Thyroid gland (tissue), 4 donors: ENCODE measurements at places on chromosomes 12 and 14. TPM values are rescaled to one million over a fixed set of nuclear protein-coding genes. Genes with fewer than 3 reads are reported as not detected.

Gene CISTR
- not detected for total RNA-seq

Gene LRP10
- 121 TPM for total RNA-seq

Gene LRRC23
- total RNA-seq: 8.7 TPM

Gene TMEM253
- 3.1 TPM for total RNA-seq

Gene SERPINA12
- total RNA-seq: not detected

- DNase-seq: no peak
- H3K4me1 ChIP-seq: no peaks in the 10 kb centered on the region
- H3K36me3 ChIP-seq: no peaks in the 10 kb centered on the region
- no peak overlapping the region for H3K27ac ChIP-seq
Measured at GRCh38 chr14:96263347-96264199, 7.6 kb downstream of the BDKRB1 start.

DNA sequence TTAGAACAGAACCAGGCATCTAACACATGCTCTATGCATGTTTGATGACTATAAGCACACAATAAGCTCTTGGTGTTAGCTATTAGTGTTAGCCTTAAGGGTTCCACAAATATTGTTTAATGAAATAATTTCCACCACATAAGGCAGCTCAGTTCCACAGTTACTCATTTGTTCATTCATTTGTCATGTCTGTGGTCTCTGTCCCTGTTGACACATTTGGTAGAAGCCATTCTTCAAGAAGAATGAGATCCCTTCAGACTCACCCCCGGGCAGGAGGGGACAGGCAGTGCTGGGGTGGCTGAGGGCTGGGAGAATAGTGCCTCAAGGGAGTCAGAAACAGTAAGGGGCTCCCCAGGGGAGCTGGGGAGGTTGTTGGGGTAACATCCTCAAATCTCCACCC is 3.7 kb upstream of the FAIM2 start:
- no peaks in the 10 kb centered on the region for H3K27me3 ChIP-seq
- no peaks in the 10 kb centered on the region for H3K36me3 ChIP-seq
- H3K4me1 ChIP-seq: peaks cover 21% of the 10 kb centered on the region
- no peak overlapping the region for H3K27ac ChIP-seq

DNA sequence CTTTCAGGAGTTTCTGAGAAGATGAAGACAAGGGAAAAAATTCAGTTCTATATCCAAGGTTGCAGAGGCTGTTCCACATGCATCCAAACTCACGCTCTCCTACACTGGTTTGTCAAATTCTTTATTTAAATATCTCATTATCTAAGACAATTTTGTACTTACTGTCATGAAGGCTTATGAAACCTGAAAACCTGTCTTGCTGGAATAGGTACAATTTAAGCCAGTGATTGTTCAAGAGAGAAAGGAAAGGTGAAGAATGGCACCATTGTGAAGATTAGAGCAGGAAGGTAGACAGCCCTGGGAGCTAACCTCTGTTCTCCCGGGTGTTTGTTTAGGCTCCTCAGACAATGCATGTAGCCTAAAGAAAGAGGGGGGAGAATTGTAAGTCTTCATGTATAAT is 315.1 kb upstream of the PRKD1 start:
- no peaks in the 10 kb centered on the region for H3K27me3 ChIP-seq
- peaks cover 6% of the 10 kb centered on the region for H3K4me1 ChIP-seq
- DNase-seq: no peak
- H3K27ac ChIP-seq: no peak overlapping the region
- H3K4me3 ChIP-seq: no peak overlapping the region
- no peaks in the 10 kb centered on the region for H3K36me3 ChIP-seq

- H3K4me3 ChIP-seq: no peak overlapping the region
- no peaks in the 10 kb centered on the region for H3K4me1 ChIP-seq
- H3K36me3 ChIP-seq: no peaks in the 10 kb centered on the region
- H3K27me3 ChIP-seq: no peaks in the 10 kb centered on the region
- peak; percentile 27 for DNase-seq
- H3K27ac ChIP-seq: no peak overlapping the region
Measured at GRCh38 chr12:77685112-77685511, 145.6 kb upstream of the NAV3 start.
